ENCODE measurements at places on chromosomes 12 and 14.
A peak's percentile ranks its signal among the peaks of the same experiment; 100 is the strongest.

DNA sequence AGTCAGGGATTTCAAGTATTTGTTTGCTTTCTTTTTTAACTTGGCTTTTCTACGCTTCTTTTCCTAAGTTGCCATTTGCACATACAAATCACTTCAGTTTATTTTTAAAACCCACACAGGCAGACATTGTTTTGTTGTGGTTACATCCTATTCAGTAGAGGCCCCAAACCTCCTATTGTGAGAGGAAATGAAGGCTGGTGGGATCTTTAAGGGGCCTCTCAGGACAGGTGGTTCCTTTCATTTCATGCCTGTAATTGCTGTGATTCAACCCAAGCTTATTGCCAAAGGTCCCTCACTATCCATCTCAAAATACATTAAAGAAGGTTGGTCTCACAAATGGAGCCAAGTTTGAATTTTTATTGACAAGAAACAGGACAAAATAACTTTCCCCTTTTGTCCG, 257.1 kb downstream of the ADAMTS20 start:
- DNase-seq, result no peak

- DNase-seq, result no peak
These were observed 787.7 kb upstream of the TMEM132C start for GRCh38 chr12:127479256-127479655.

DNA sequence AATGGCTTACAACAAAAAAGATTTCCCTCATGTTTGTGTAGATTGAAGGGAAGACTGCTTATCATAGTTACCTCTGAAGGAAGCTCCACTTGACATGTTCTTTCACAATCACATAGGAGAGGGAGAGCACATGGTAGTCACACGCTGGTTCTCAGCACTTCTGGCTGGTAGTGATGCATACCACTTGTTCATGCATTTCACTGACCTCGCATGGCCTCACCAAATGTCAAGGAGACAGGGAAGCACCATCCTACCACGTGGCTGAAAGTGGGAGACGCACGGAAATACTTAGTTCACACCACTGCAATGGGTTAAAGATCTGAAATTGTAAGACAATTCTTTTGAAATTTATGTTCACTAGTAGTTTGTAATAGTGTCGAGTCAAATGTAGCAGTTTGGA, 74.0 kb downstream of the PDE3A start:
- no peak for DNase-seq

DNA sequence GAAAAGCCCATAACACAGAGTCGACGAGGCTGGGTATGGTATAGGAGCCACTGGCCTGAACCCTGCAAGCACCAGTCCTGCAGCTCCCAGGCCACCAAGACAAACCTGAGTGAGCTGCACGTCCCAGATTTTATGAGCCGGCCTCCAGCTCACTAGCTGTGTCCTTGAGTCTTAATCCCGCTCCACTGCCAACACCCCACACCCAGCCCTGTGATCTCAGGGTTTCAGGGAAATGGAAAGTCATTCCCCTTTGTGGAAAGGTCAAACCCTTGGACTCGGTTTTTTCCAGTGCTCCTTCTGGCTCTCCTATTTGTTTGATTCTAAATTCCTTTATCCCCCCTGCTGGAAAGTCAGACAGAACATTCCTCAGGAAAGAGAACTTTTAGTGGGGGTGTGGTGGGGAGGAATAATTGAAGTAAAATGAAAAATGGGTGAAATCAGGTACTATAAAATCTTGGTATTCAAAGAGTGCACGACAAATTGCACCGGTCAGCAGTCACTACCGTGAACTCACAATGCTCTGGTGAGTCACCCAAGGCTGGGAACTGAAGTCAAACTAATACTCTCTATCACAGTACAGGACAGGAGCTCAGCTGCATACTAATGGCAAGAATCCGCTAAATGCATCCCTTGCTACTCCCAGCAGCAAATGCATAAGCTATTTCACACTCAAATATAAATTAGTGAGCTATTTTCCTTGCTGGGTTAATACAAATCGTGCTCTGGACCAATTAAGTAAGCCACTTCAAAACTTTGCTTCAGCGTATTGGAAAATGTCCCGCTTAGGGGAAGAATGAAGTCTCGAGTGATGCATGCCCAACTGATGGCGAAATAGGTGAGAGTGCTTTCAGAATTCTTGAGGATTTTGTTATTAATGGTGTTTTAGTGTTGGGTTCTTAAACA, 9.0 kb downstream of the PITPNM2 start:
- DNase-seq, result no peak

DNA sequence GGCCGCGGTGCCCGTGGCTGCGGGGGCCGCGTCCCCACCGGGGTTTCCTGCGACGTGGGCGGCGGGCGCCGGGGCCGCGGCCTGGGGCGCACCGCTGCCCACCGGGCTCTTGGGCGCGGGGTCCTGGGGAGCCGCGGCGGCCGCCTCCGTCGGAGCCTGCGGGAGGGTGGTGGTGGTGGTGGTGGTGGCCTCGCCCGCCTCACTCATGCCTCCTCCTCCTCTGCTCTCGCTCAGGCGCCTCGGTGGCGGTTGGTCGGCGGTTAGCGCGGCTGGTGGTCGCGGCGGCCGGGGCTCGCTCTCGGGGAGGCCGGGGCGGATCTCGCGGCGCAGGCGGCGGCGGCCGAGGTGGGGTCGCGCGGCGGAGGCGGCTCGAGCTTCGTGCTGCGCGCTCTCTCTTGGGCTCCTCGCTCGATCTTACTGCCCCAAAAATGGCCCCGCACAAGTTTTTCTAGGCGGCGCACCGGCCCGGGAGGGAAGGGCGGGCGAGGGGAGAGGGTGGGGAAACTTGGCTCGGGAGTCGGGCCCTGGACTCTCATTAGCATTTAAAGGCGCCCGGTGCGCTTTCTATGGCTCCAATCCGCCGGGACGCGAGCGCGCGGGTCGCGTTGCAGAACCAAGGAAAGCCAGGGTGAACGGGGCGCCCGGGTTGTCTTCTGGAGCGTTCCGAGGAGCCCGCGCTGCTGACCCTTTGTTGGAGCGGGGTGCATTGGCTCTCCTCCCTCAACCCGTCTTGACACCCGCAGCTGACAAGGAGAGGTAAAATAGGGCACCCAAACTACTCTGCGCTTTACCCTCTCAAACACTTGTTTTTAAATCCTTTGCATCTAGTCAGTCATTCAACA, at the start of gene YBX3:
YBX3 (minus strand) TSS at position 419 of the 842 bp plus-strand sequence; CDS start at position 207, 212 bp downstream.
- peak; percentile 92 for DNase-seq

- DNase-seq, result peak; percentile 48
These were observed 10.7 kb downstream of the STAC3 start for GRCh38 chr12:57240066-57240921.

All from hematopoietic multipotent progenitor cell treated with erythropoietin and hydrocortisone succinate and interleukin-3 and kit ligand, for 6 days (in vitro differentiated cells).